ENCODE measurements at places on chromosomes 13 and 19.

DNA sequence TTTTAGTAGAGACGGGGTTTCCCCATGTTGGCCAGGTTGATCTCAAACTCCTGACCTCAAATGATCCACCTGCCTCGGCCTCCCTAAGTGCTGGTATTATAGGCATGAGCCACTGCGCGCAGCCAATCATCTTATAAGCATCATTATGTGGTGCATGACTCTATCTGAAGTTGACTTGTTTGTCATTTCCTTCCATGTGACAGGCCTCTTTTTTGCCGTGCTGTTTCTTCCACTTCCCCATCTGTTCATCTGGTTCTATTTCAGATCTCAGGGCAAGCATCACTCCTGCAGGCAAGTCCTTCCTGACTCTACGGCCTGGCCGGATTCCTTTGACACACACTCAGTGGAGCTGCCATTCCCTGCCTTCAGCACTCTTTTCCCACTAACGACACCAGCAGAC lies 15.2 kb downstream of the COL5A3 start:
- no peak for DNase-seq

DNA sequence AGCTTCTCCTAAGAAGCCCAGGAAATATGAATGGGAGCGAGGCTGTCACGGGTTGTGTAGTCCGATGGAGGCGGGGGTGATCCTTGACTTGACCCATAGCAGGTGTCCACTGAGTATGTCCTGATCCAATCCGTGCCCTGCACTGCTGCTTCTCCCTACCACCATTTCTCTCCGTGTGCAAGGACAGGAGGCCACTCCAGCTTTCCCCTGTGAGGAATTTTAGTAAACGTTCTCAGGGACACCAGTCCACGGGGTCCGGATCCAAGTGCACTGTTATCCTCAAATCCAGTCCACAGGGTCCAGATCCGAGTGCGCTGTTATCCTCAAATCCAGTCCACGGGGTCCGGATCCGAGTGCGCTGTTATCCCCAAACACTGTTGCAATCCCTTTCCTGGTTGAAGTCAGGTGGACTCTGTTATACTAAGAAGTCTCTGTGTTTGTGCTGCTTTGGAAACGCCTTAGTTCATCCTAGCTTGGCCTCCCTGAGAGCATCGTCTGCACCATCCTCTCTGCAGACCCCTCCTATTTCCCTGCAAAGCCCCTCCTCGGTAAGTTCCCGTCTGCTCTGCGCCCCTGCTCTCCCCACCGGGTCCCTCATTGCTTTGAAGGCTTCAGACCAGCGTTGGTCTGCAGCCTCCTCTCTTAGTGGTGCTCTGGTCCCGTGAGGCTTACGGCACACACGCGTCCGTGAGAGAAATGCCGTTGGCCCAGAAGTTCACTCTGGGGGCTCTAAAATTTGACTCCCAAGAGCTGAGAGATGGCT lies 303.5 kb downstream of the TEX29 start:
- no peak for DNase-seq

DNA sequence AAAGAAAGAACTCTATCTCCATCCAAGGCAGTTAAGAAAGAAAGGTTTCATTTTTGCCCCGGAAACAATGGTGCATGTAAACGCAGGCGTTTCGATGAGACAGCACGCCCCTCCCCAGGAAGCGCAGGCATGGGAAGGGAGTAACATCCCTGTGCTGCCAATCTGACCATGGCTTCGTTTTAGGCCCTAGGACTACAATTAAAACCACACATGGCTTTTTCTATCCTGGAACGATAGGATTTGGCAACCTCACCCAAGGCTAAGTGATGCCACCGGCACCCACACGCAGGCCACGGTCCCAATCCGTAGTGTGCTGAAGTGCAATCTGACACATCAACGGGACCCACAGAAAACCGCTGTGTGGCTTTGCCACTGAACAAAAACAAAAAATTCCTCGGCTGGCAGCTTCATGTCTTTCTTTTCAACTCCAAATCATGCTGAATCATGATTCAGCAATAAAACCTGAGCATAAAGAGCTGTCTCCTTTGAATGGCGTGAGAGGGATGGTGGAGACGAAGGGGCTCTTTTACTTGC lies 24.2 kb downstream of the RANBP3 start:
- no peak for DNase-seq

DNA sequence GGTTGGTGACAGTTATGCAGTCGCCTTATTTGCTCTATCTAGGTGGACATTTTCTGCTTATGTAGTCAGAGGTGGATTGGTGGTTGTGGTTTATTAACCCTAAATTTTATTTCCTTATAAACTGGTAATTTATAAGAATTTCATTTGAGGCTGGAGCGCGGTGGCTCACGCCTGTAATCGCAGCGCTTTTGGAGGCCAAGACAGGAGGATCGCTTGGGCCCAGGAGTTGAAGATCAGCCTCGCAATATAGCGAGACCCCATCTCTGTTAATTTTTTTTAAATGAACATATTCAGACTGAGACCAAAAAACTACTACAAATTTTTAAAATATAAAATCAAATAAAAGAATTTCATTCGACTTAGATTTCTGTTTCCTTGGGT lies 810 bp downstream of the ZNF627 start:
- no peak for DNase-seq

- DNase-seq, result no peak
These were observed 17.3 kb upstream of the FCGBP start for GRCh38 chr19:39951686-39952085.

- DNase-seq, result no peak
These were observed 1120.7 kb downstream of the DIAPH3 start for GRCh38 chr13:59043016-59043415.

- no peak for DNase-seq
These were observed 30.4 kb upstream of the SPACA7 start for GRCh38 chr13:112345826-112346172.

- DNase-seq, result peak; percentile 19
These were observed 136.3 kb upstream of the SERP2 start for GRCh38 chr13:44237276-44237767.

DNA sequence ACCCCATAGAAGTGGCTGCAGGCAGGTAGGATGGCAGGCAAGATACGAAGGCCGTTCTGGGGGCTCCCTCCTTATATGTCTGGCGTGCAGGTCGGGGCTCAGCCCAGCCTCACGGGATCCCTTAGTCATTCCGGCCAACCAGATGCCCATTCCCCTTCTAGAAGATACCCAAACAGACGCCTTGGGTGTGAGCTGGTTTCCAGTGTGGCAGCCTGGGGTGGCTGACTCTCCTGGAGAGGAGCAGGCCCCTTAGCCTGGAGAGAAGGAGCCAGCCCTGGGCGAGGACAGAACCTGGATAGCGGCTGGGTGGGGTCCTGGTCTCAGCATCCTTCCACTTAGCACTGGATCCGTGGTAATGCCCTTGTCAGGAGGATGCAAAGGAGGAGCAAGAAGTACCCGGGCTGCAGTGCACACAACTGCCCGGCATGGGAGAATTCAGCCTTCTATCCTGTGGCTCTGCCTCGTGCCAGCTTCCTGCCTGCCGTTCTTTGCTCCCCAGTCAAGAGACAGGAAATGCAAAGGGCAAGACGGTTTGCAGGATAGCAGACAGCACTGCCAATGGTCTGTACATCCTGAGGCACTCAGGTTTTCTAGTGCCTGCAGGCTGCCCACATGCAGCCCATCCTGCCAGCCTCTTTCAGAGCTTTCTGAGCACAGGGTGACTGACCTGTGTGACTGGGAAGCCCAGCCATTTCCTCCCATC lies 56.7 kb upstream of the WASF3 start:
- no peak for DNase-seq

- DNase-seq, result no peak
These were observed 33.4 kb downstream of the RFX2 start for GRCh38 chr19:6076675-6077463.

- DNase-seq, result no peak
These were observed 61.3 kb downstream of the SOX1 start for GRCh38 chr13:112128331-112128610.

- DNase-seq, result no peak
These were observed 34.4 kb downstream of the WDFY2 start for GRCh38 chr13:51618626-51619025.

DNA sequence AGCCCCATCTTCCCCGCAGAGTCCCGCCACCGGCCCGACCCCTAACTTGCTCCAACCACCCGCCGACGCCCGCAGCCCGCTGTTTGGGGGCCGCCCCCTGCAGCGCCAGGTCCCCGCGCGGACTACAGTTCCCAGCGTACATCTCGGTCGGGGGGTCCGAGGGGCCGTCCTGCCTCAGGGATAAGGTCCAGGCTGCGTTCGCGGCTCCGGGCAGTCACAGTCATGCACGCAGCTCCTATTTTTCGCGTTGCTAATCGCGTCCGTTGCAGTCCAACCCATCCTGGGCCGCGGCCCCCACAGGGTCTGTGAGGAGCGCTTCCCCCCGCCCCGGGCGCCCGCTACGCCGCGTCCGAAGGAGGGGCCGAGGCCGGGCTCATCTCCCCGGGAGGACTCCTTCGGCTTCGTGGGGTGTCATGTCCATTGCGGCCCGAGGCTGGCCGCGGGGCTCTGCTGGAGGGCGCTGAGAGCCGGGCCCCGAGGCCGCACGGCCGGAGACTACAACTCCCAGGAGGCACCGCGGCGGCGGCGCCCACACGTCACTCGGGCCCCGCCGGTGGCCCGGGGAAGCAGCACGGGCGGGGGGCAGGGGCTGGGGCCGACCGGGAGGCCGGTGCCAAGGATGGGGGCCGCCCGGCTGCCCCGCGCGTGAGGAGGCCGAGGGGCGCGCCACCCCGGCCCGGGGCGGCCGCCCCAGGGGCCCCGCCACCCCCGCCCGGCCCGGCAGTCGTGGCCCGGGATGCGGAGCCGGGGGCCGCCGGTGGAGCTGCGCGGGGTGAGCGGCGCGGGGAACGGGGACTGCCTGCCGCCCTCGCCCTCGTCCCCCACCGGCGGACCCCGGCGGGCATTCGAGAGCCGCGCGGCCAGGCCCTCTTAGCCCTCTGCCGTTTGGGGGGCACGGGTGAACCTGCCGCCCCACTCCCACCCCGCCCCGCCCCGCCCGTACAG lies at the start of gene MAP3K10:
Gene MAP3K10 (plus strand): TSS at position 536 of the 945 bp plus-strand sequence. CDS start 606 bp downstream, outside the sequence.
- peak; percentile 12 for DNase-seq

Data from GM12878 (cell line).